Mesothelial cell of epicardium (in vitro differentiated cells): ENCODE measurements at places on chromosomes 1 and 21.
A peak's percentile ranks its signal among the peaks of the same experiment; 100 is the strongest.

- no peak for DNase-seq
These were observed 1016.1 kb downstream of the KCNT2 start for GRCh38 chr1:195591917-195592672.

DNA sequence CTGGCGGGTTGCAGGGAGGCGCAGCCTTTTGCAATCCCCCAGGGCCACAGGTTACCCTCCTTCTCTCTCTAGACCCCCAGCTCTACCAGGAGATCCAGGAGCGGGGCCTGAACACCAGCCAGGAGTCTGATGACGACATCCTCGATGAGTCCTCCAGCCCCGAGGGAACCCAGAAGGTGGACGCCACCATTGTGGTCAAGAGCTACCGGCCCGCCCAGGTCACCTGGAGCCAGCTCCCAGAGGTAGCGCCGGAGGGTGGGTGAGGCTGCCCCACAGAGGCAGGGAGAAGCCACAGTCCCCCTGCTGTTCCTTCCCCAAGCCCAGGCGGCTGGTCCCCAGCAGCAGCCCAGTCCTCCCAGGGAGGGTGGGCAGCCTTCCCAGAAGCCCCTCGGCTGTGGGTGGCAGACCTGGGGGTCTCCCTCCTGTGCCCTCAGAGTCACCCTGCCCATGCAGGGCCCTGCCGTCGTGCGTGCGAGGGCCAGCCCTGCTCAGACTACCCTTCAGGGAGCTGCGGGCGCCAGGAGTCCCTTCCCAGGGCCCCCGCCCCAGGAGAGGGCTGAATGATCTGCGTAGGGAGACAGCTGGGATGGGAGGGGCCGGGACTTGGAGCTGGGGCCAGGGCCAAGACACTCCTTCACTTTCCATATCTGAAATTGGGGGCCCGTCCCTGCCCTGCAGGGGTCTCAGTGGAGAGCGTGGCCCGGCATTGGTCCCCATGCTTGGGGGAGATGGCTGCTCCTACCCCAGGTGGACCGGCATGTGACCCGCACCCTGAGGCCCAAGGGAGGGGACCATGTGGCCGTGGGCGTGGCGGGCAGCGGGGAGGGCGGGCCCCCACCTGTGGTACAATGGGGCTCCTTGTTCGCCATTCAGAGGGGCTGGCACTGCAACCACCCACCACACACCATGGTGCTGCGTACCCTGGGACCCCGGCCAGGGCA lies 12.9 kb downstream of the ARHGEF16 start:
- no peak for DNase-seq

DNA sequence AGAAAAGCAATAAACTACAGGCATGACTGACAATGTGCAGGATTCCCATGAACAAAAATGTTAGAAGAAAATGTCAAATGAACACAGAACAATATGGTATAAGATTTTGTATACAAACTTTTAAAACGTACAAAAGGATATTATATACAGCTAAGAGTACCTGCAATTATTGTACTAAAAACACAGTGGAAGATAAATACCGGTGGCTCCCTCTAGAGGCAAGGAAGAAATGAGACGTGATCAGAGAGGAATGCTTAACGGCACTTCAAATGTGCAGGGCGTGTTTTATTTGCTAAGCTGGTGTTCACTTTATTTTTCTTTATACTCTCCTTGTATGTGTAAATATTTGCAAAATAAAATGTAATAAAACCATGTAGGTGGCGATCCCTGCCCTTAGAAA lies 191.8 kb upstream of the SAMSN1 start:
- DNase-seq, result no peak

- DNase-seq, result no peak
These were observed 27.5 kb downstream of the HLX start for GRCh38 chr1:220906561-220907334.

GRCh38 chr1:6440198-6441126 lies 15.9 kb downstream of the ESPN start:
- DNase-seq, result no peak

DNA sequence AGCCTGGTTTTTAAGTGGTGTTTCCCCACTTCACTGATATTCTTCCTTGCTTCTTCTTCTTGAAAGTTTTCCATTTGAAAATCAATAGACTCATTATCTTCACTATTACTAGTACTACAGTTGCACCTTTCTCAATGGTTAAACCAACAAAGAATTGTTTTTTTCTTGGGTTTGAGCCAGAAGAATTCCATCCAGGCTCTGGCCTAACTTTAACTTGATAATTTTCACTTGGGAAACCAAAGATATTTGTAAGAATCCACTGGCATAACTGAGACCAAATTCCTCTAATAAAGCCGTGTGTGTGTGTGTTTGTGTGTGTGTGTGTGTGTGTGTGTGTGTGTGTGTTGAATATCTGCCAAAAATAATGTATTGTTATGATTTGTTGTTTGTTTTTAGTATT lies 103.2 kb downstream of the SGIP1 start:
- no peak for DNase-seq

DNA sequence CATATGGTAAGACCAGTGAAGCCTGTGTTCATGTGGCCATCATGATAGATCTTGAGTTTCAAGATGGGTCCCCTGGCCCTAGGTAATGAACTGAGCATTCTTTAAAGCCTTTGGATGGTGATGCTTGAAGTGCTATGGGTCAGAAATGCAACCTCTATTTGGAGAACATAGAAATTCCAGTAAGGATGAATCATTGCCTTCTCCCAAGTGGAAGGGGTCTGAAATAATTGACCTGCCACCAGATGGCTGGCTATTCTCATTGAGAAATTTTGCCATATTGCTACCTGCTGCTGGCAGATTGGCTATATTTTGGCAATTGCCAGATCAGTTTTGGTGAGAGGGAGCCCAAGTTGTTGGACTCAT lies 739 bp upstream of the IFI6 start:
- no peak for DNase-seq

DNA sequence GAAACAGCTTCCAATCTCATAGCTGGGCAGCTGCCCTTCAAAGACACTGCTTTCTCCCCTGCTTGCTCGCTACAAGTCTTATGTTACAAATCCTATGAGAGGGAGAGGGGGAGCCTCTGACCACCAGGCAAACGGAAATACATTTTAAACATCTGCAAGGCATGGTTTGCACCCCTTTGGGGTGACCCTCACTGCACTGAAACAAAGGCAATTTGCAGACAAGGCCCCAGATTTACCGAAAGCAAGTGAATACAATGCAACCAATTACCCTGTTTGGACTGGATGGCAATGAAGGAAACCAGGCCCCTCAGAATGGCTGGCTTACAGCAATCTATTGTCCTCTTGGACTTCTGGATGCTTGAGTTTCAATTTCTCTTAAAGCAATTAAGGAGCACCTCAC lies 11.8 kb upstream of the ATP13A2 start:
- DNase-seq, result no peak

- peak; percentile 87 for DNase-seq
These were observed 2.7 kb upstream of the HSPG2 start for GRCh38 chr1:21939650-21940374.

GRCh38 chr1:4396551-4396950 lies 257.9 kb upstream of the AJAP1 start:
- DNase-seq, result no peak

GRCh38 chr21:46319186-46319585 lies 4.5 kb downstream of the C21orf58 start:
- no peak for DNase-seq

DNA sequence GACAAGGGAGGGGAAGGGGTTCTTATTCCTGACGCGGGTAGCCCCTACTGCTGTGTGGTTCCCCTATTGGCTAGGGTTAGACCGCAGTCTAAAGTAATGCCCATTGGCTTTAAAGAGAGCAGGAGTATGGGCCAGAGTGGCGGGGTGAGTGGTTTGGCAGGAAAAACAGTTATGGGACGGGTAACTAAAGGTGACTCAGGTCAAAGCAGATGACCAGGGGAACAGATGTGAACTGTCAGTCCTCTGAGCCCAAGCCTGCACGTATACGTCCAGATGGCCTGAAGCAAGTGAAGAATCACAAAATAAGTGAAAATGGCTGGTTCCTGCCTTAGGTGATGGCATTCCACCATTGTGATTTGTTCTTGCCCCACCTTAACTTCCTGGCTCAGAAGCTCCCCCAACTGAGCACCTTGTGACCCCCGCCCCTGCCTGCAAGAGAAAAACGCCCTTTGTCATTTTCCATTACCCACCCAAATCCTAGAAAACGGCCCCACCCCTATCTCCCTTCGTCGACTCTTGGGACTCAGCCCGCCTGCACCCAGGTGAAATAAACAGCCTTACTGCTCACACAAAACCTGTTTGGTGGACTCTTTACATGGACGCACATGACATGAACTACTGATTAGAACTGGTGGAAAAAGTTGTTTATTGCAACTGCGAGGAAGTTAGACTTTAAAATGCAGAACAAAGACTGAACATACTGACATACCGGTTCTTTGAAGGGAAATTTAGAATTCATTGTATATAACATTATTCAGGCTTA lies 758 bp upstream of the ATAD3B start:
- DNase-seq, result no peak

- no peak for DNase-seq
These were observed 187.4 kb upstream of the ATP1B1 start for GRCh38 chr1:168918860-168919741.

GRCh38 chr1:201255479-201256362 lies 27.6 kb upstream of the PKP1 start:
- peak; percentile 36 for DNase-seq

DNA sequence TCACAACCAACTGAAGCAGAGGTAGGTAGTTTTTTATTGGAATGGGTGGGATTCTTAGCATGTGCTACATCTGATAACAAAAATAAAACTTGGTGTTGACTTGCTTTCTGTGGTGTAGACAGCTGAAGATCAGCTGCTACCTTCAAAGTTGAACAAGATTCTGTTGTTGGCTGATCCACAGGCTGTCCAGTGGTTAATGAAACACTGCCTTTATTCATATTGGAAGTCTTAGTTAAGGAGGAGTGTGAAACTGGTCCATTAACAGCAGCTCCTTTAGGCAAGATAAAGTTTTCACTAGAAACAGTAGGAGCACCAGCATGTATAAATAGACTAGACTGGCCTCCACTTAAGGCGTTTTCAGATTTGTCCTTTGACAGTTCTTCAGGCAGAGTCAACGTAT lies 81.1 kb downstream of the ZNF644 start:
- DNase-seq, result no peak

- DNase-seq, result no peak
These were observed 204.1 kb downstream of the COL24A1 start for GRCh38 chr1:85952460-85952859.

DNA sequence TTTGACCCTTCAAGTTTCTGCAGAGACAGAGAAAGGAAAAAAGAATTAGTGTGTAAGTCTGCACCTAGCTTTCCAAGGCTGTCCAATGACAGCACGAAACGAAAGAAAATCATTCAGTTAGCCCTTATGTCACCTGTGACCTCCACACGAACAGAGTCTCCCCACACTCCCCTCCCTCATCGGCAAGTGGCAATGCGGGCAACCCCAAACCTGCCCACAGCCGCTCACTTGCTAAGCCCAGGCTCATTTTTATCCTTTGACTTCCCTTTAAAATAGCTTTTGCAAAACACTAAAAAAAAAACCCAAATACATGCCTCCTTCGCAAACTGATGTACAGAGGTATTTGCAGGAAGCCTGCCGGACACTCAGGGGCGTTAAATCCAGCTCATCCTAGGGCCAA lies 10.3 kb downstream of the RCC2 start:
- no peak for DNase-seq

- no peak for DNase-seq
These were observed 133.7 kb downstream of the RUNX1 start for GRCh38 chr21:34915364-34915841.
